Aorta (tissue), 5 donors: ENCODE measurements at places on chromosomes 16 and 17. TPM values are rescaled to one million over a fixed set of nuclear protein-coding genes. Genes with fewer than 3 reads are reported as not detected.

DNA sequence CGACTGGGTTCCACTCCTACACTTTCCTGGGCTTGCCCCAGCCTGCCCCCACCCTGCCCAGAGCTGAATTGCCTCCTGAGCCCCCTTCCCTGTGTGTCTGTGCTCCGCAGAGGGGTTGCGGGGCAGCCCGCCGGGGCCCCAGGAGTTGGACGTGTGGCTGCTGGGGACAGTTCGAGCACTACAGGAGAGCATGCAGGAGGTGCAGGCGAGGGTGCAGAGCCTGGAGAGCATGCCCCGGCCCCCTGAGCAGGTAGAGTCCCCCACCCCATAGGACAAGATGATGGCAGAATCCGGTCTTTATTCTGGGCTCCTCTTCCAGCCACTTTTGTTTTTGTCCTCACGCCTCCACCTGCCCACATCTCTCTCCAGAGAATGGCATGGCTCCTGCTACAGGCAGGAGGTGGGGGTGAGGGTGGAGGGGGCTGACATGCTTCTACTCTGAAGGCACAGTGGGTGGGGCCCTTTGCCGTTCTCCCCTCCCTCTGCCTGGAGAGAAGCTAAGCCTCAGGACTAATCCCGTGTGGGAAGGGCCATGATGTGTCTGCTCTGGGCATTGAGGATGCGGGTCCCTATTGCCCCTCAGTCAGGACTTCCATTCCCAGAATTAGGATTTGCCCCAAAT is 3.5 kb downstream of the ACBD4 start:
- DNase-seq = peak; percentile 35

DNA sequence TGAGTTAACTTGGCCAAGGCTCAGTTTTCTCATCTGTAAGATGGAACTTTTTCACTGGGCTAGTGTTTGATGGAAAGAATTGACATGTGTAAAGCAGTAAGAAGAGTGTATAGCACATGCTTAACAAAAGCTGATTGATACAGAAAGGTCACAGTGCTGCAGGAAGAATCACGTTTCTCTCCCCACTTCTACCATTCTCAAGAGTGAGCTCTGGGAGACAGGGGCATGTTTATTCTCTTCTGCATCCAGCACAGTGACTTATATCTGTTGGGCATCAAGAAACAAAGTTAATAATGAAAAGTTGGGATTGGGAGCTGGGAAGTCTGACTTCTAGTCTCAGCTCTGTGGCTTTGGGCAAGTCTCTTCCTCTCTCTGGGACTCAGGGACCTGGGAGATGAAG is 55.3 kb downstream of the IRX3 start:
- DNase-seq = no peak

DNA sequence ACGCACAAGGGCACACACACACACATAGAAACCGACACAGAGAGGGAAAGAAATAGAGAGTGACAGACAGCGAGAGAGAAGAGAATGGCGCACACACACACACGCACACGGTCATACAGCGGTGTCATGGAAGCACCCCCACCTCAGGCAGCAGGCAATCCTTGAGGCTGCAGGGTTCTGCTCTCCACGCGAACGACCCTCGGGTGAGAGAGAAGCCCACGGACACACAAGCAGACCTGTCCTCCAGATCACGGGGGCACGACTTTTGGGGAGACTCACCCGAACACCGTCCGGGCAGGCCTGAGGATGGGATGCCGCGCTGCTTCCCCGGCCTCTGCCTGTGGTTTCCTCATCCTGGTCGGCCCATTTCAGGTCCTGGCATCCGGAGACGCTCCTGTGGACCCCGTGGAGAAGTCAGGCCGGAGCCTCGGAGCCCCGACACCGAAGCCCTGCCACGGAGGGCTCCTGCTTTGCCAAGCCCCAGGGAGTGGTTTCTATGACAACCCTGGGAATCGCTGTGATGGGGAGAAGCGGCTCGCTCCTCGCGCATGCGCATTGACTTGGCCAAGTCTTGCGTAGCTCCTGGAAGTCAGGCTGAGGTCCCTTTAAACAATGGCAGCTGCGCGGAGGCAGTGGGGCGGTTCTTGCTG is 118.2 kb upstream of the KCNJ18 start:
- peak; percentile 91 for DNase-seq

The WNT9B gene
- total RNA-seq = 0.84 TPM

The SOX8 gene
- 2.2 TPM for total RNA-seq

GRCh38 chr17:64520359-64520758 is 13.6 kb downstream of the CEP95 start:
- DNase-seq = no peak

DNA sequence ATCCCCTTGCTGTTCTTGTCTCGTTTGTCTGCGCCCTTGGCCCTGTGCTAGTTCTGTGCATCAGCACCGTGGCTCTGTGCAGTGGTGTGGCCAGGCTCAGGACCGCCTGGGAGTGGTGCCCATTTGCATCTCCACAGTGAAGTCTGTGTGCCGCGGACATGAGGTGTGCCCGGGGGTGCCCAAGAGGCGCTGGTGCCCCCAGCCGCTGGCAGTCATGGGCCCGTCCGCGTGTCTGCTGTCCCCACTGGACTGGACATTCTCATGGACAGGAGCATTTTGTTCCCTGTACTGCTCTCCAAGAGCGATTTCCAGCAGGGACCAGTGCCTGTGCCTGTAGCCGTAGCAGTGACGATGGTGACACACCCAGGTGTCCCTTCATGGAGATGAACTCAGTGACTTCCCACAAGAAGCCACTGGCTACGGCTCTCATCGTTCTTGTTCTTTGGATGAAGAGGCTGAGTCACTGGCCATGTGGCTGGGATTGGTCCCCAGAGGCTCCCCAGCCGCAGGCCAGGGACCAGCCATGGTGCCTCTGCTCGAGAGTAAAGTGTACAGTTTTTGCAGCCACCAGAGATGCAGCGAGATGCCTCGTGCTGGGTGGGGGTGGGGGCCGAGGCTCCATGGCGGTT is 13.0 kb upstream of the MC1R start:
- DNase-seq = peak; percentile 50

The HP gene
- total RNA-seq = 83.0 TPM

- DNase-seq = no peak
Measured at GRCh38 chr16:9322769-9323168, 231.3 kb downstream of the HAPSTR1 start.

GRCh38 chr17:16873174-16874035 is 98.5 kb downstream of the TNFRSF13B start:
- DNase-seq = peak; percentile 76

The NPIPA8 gene
- 2.2 TPM for total RNA-seq

The TBC1D10B gene
- 30.7 TPM for total RNA-seq

DNA sequence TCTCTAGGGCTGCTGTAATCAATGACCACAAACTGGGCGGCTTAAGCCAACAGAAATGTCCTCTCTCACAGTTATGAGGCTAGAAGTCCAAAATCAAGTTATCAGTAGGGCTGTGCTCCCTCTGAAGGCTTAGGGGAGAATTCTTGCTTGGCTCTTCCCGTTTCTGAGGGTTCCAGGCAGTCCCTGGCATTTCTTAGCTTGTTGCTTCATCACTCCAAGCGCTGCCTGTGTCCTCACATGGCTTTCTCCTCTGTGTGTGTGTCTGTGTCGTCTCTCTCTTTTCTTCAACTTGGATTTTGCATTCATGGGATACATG is 13.7 kb upstream of the CDC42EP4 start:
- DNase-seq = no peak

DNA sequence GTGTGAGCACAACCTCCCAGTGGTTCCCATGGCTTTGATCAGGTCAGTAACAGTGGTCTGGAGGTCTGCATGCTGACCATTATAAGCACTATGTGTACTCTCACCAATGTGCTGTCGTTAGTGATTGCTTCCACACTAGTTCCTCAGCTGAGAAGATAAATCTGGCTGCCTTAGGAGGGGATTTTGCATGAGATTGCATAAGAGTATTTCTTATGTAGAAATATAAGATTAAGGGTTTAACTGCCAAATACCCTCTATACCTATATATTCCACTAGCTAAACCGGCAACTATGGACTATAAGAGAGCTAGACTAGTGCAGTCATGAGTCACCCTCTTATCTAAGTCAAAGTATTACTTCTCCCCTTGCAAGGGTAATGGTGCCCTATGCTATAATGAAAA is 580.2 kb downstream of the CDH11 start:
- no peak for DNase-seq

The MFSD6L gene
- 0.19 TPM for total RNA-seq

- no peak for DNase-seq
Measured at GRCh38 chr17:76142585-76143041, 1.6 kb upstream of the FOXJ1 start.

The ERBB2 gene
- 74.0 TPM for total RNA-seq

The SLC5A11 gene
- total RNA-seq = not detected

DNA sequence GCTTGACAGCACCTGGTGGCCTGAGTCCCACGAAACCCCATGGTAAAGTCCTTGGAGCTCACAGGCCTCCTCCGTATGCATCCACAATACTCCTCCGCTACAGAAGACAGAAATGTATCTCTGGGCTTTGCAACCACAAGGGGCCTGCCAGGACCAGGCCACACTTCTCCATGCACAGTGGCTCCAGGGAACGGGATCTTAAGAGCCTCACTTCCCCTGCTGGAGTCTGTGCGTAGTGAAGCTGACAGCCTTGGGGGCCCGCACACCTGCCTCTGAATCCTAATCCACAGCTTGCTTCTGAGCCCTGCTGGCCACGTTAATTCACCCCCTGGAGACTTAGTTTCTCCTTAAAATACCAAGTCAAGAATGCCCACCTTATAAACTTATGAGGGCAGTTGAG is 125.7 kb downstream of the COPRS start:
- DNase-seq = no peak

The SPEM1 gene
- not detected for total RNA-seq

The PLA2G10 gene
- total RNA-seq = not detected

DNA sequence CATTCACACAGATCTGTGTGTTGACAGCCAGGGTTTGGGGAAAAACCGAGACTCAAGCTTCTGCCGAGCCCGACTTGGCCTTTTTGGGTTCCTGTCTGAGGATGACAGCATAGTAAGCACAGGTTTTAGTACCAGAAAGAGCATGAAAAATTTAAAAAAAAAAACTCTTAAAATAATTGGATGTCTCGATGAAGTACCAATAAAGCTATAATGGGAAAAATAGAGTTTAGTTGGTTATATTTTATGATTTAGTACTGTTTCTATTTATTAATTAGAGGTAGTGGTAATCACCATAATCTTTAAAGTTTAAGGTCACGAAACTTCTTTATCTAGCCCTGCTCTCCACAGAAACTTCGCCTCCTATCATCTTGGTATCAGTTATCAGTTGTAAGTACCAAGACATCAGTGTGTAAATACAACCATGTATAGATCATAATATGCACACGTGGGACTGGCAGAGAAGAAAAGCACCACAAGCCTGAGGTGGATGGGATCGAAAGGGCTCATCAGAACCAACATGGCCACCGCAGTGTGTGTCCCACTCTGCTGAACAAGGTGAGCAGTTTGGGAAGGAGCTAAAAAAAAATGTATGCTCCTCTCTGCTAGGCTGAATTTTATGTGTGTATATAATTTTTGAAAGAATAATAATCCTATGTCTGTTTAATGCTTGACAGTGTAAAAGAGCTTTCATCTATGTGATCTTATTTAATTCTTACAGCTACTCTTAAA is 14.4 kb upstream of the EEF2K start:
- no peak for DNase-seq

DNA sequence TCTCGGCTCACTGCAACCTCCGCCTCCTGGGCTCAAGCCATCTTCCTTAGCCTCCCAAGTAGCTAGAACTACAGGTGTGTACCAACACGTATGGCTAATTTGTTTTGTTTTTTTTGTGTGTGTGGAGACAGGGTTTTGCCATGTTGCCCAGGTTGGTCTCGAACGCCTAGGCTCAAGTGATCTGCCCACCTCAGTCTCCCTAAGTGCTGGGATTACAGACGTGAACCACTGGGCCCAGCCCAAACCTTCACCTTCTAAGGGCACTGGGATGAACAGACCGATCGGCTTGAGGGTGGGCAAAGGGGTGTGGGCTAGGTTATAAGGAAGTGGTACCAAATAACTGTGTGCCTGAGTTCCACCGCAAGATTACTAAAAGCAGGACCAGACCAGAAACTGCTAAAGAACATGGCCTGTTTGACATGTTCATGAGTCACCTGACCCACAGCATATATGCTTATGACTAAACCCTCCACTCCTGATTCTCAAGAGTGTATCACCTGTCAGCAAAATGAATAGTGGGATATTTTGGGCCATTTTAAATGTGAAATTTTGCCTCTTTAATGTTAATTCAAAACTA is 8.1 kb downstream of the TMEM97 start:
- no peak for DNase-seq

GRCh38 chr16:20871941-20872815 is 28.0 kb downstream of the DCUN1D3 start:
- no peak for DNase-seq

DNA sequence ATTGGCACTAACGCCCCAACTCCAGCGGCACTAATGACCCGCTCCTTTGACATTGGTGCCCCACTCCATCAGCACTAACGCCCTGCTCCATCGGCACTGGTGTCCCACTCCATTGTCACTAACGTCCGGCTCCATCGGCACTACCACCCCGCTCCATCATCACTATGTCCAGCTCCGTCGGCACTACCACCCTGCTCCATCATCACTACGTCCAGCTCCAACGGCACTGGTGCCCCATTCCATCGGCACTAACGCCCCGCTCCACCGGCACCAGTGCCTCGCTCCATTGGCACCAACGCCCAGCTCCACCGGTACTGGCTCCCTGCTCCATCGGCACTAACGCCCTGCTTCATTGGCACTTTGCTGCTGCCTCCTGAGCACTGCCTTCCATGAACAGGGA is 7.5 kb downstream of the ZNF213 start:
- DNase-seq = peak; percentile 49

DNA sequence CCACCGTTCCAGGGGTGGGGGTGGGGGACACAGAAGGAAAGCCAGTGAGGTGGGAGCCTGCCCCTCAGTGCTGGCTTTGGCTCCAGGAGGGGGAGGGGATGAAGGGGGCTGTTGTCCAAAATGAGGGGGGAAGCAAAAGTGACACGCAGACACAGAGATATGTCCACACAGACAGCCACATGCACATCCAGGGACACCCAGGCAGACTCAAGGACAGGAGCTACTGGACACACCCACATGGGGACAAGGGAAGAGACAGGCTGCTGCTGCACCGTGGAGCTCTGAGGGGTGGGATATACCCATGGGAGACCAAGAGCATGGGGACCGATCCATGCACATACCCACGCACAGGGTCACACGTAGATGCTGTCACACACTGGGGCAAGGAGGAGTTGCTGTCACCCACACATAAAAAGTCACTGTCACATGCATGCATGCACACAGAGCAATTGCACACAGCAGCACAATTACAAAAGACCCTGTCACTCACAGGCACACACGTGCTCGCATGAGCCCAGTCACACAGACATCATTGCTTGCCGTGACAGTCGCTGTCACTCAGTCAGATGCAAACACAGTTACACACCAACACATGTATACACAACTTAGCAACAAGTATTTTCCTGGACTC is 1.3 kb downstream of the THRA start:
- DNase-seq = no peak

The MRM3 gene
- 7.8 TPM for total RNA-seq

- peak; percentile 87 for DNase-seq
Measured at GRCh38 chr16:31427441-31428278, 500 bp downstream of the COX6A2 start.

DNA sequence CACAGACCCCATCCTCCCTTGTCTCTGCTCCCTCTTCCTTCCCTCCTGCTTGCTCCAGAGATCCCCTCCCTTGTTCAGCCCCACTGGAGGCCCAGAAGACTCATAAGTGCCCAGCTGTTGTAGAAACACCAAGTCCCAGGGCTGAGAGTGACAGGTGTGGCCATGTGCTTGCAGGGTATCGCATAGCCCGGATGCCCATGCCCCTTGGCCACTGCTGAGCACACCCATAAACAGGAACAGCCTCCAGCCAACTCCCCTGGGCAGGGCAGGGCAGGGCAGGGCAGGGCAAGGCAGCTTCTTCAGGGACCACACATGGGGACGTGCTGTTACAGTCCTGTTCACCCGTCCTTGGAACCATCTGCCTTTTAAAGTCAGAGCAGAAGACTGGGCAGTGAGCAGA is 2.0 kb downstream of the CACNG1 start:
- DNase-seq = no peak
